Fibroblast of skin of right quadriceps (primary cell): ENCODE measurements at places on chromosomes 12 and 14.
A peak's percentile ranks its signal among the peaks of the same experiment; 100 is the strongest.

GRCh38 chr12:2292560-2292959 is 239.8 kb downstream of the CACNA1C start:
- DNase-seq, result no peak

DNA sequence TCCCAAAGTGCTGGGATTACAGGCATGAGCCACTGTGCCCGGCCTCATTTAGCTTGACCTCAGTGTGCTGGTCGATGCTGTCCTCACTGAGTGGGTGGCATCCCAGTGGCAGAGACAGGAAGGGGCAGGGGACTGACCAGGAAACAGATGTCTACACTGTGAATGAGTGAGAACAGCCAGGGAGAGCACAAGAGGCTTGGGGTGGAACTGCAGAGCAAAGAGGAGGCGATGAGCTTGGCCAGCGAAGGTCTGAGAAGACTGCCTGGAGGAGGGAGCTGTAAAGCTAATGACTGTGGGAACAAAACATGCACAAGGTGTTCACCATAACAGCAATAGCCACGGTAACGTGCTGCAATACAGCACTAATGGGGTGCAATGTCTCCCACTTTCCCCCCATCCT is 57.2 kb upstream of the BEGAIN start:
- DNase-seq, result no peak

DNA sequence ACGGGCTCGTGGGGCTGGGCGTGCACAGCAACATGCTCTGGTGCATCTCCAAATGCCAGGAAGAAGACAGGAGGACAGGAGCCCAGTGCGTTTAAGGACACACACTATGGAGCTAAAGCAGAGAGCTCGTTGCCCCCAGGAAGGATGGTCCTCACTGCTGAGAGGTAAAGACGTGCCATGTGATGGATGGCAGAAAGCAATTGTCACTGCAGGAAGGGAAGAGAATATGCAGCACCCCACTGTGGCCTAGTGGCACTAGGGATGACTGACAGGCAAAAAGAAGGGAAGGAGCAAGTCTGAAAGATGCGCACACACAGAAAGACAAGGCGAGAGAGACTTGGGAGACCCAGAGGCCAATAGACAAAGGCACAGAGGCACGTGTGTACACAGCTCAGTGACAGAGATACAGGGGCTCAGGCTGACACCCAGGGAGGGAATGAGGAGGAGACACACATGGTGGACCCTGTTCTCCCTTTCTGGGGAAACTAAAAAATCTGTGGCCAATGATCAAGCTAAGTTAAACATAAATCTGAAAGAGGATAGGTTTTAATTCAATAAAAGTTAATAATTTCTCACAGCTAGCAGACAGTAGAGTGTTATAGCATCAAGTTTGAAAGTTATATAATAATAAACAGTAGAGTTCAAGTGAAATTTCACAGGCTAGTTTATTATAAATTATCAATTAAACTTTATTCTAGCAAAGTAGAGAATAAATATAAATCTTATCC is 78.8 kb downstream of the CRACR2A start:
- DNase-seq, result no peak

DNA sequence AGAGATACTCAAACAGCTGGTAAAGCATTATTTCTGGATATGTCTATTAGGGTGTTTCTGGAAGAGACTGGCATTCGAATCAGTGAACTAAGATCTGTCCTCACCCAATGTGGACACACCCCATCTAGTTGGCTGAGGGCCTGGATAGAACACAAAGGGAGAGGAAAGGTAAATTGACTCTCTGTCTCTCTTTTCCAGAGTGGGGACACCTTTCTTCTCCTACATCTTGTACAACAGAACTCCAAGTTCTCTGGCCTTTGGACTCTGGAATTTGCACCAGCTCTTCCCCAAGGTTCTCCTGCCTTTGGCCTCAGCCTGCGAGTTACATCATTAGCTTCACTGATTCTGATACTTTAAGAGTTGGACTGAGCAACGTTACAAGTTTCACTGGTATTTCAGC is 1253.9 kb downstream of the SLC16A7 start:
- DNase-seq, result no peak

DNA sequence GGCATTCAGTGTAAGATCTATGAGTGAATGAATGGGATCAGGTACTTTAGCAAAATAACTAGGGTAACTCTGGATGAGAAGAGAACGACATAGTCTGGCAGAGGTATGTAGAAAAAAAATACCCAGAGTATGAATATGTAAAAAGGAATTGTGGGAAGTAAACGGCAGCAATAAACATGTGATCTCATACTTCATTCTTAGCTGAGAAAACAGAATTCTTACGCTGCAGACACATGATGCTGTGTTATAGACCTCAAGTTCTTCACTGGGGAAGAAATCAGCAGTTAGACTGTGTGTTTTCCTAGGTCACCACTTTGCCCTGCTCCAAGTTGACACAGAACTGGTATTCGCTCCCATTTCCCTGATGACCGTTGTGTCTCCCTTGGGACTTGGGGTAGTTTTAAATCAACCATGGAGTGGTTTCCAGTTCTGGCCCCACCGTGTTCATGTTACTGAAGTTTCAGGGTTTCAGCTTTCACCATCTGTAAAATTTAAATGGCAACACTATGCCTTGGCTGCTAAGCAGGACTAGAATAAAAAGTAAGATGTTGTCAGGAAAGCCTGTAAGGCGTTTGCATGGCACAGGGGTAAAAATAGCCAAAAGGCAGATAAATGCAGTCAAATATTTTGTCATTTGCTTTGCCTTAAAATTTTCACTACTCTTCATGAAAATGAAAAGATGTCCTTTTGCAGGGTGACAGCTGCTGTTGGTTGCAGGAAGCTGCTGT is 223.7 kb downstream of the PELI2 start:
- peak; percentile 45 for DNase-seq

GRCh38 chr14:72715215-72715849 is 178.6 kb downstream of the DPF3 start:
- no peak for DNase-seq

DNA sequence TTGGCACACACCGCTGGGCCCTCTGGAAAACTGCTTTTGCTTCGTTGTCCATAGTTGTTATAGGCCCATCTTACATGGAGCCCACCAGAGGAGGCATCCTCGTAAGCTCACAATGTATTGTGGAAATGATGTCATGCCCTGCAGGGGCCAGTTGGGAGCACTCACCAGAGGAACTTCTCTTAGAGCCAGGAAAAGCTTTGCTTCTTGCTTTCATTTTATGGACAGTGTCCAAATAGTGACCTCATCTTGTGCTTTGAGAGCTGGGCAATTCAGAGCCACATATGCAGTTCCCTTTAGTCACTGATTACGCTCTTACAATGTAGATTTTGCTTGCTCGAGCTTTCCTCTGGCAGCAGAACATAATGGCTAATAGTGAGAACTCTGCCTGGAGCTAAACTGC is 275.6 kb downstream of the AACS start:
- DNase-seq, result peak; percentile 74

GRCh38 chr12:108587826-108588225 is 10.1 kb downstream of the TMEM119 start:
- no peak for DNase-seq

GRCh38 chr12:25929142-25929541 is 29.3 kb upstream of the RASSF8 start:
- peak; percentile 60 for DNase-seq

- DNase-seq, result no peak
Observed at GRCh38 chr12:89490922-89491321, 33.7 kb downstream of the GALNT4 start.

- no peak for DNase-seq
Observed at GRCh38 chr14:81331229-81332021, 68.7 kb downstream of the STON2 start.

DNA sequence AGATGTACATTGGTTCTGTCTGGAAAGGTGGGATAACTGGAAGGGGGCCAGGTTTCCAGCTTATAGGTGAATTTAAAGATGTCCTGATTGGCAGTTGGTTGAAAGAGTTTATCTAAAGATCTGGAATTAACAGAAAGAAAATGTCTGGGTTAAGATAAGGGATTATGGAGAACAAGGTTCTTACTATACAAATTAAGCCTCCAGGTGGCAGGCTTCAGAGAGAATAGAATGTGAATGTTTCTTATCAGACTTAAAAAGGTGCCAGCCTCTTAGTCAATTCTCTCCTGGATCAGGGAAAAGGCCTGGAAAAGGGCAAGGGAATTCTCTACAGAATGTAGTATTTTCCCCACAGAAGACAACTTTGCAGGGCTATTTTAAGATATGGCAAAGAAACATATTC is 53.1 kb downstream of the CNTN1 start:
- no peak for DNase-seq

GRCh38 chr14:68446243-68447040 is 346.4 kb downstream of the ZFP36L1 start:
- DNase-seq, result no peak

- DNase-seq, result no peak
Observed at GRCh38 chr12:94977766-94978468, 25.6 kb downstream of the NDUFA12 start.

GRCh38 chr14:88323523-88324199 is 592 bp upstream of the KCNK10 start:
- peak; percentile 4 for DNase-seq

DNA sequence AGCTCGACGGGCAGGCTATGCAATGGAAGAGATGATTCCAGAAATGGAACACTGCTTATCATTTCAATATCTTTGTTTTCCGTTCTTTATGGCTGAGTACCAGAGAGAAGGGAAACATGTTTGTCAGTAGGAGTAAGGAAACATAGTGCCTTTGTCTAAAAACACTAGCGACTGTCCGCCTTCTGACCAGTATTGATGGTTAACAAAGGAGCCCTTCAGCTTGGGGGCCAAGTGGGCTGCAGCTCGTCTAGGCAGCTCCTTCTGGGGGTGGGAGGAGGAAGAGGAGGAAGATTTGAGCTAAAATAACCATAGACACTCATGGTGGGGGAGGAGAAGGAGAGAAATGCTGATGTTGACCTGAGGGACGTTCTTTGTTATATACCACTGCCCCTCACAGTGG is 15.0 kb downstream of the COQ5 start:
- DNase-seq, result no peak

- DNase-seq, result no peak
Observed at GRCh38 chr12:20444595-20445170, 76.3 kb downstream of the PDE3A start.

GRCh38 chr12:106138357-106138632 is 459 bp downstream of the NUAK1 start:
- no peak for DNase-seq

DNA sequence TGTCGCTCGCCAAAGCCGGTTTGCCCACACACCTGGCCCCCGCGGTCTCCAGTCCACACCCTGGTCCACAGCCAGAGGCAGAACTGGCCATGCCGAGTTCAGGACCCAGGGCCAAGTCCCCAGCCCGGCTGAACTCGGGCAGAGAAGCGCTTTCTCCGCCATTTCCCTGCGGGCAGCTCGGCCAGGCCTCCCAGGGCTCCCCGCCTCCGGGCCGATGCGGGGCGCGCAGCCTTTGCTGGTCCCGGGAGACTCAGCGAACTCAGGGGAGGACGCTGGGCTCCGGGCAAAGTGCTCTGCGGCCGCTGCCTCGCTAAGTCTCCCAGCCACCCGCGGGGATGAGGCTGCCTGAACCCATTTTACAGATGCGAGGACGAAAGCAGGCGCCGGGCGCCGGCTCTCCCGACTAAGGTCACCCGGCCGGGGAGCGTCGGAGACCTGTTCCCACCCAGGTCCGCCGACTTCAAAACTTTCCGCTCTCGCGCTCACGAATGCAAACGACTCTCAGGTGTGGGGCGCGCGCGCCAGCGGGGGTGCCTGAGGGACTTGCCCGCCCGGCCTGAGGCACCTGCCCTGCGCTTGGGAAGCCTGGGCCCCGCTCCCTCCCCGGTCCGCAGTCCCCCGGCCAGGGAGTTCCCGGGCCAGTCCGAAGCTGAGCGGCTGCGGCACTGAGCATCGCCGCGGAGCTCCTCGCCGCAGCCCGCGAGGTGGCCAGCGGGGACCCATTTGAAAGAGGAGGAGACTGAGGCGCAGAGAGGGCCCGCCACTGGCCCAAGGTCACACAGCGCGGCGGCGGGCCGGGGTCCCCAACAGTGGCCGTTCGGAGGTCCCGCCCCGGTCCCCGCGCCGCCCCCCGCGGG is 627 bp downstream of the TESC start:
- no peak for DNase-seq

GRCh38 chr12:47773062-47773857 is at the start of gene SLC48A1:
SLC48A1 (plus strand) TSS chr12:47773238; CDS start chr12:47773305, 67 bp downstream.
- peak; percentile 60 for DNase-seq

DNA sequence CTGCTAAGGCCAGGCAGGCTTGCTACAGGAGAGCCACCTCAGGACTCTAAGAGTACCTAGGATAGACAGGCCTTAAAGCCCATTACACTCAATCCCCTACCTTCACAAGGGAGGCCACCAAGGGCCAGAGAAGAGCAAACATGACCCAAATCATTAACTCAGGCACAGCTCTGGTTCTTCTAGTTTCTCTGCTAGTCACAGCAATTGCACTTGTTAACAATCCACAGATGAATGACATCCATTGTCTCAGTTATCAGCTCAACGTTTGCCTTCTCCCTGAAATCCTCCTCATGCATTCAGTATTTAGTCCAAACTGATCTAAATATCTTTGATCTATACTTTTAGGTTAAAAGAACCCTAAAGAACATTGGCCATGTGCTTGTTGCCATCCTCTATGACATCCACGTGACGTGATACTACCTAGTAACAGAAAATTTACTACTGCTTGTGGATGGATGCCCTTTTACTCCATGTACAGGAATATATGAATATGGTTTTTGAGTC is 164.5 kb downstream of the STXBP6 start:
- DNase-seq, result no peak

DNA sequence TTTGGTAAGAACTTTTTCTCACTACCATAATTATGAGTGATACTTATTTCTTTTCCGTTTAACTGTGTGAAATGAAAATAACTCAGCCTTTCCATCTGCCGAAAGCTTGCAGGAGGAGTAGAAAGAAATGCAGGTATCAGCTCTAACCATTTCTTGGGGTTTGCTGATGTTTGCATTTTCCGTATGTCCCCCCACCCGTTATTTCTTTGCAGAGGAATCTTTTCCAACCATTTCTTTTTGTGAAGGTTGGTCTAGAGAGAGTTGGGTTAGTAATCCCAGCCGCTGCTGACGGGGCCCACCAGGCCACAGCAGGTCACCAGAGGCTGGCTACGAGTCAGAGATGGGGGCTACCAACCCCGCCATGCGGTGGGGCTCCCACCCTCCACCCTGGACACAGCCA is 7.0 kb upstream of the PIWIL1 start:
- DNase-seq, result no peak

DNA sequence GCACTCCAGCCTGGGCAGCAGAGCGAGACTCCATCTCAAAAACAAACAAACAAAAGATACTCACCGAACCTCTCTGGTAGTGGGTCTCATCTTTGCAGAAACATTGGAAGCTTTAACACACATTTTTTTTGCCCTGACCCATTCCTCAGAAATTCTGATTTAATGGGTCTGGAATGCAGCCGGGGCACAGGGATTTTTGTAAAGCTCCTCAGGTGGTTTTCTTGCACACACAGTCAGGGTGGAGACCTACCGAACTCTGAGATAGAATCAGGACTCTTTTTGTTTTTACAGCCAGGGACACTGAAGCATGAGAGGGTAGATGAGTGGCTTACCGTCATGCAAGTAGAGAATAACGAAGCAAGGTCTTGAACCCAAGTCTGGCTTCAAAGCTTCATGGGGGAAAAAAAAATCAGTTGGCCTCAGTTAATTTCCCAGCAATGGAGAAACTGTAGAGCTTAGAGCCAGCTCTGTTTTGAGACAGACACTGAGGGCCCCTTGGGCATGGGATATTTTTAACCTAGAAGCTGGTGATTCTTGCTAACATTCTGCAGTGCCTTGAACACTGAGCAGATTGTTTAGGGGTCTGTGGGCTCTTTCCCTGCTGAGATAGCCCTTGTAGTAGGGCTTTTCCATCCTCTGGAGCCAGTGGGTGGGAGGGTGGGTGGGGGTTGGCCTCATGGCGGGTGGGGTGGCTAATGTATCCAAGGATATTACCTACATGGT is 4.8 kb downstream of the RNU4-2 start:
- DNase-seq, result no peak

- no peak for DNase-seq
Observed at GRCh38 chr12:24349051-24349799, 399.8 kb upstream of the SOX5 start.
